ENCODE measurements at places on chromosomes 2 and 18.

- ATAC-seq, result no peak
Observed at GRCh38 chr2:218024871-218025270, 22.1 kb upstream of the TNS1 start.

DNA sequence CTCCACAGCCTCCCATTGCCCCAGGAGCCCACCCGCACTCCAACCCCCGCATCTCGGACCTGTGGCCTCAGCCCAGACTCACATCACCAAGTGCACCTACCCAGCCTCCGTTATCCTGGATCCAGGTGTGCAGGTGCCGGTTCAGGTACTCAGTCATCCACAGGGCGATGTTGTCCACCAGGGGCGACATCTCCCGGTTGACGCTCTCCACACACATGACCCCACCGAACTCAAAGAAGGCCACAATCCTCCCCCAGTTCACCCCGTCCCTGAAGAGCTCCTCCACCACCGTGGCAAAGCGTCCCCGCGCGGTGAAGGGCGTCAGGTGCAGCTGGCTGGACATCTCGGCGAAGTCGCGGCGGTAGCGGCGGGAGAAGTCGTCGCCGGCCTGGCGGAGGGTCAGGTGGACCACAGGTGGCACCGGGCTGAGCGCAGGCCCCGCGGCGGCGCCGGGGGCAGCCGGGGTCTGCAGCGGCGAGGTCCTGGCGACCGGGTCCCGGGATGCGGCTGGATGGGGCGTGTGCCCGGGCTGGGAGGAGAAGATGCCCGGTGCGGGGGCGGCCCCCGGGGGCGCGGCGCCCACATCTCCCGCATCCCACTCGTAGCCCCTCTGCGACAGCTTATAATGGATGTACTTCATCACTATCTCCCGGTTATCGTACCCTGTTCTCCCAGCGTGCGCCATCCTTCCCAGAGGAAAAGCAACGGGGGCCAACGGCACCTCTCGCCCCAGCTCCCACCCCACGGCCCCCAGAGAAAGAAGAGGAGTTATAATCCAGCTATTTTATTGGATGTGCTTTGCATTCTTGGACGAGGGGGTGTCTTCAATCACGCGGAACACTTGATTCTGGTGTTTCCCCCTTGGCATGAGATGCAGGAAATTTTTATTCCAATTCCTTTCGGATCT lies 1.3 kb downstream of the BCL2 start:
- ATAC-seq, result peak; percentile 27

GRCh38 chr18:13220361-13220991 lies 1.9 kb downstream of the LDLRAD4 start:
- no peak for ATAC-seq

DNA sequence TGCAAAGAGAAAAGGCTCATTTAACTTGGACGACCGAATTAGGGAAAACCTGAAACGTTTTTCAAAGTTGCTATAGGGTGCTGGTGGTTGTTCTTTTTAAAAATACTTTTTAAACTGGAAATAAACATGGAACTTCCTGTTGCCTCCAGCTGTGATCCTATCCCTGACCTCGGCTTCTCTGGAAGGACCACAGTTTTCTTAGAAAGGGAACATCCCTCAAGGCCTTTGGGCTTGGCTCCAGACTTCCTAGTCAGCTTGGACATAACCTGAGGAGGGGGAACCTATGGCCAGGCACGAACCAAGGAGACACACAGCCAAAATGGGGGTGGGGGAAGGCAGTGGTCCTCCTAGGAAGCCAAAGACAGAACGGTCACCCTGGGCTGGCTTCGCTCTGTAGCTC lies 57.7 kb downstream of the CENPO start:
- no peak for ATAC-seq

- no peak for ATAC-seq
Observed at GRCh38 chr2:197559681-197560080, 43.8 kb downstream of the MOB4 start.

GRCh38 chr2:231785822-231786176 lies 446 bp upstream of the COPS7B start:
- no peak for ATAC-seq

- no peak for ATAC-seq
Observed at GRCh38 chr2:183901931-183902330, 696.4 kb upstream of the ZNF804A start.

DNA sequence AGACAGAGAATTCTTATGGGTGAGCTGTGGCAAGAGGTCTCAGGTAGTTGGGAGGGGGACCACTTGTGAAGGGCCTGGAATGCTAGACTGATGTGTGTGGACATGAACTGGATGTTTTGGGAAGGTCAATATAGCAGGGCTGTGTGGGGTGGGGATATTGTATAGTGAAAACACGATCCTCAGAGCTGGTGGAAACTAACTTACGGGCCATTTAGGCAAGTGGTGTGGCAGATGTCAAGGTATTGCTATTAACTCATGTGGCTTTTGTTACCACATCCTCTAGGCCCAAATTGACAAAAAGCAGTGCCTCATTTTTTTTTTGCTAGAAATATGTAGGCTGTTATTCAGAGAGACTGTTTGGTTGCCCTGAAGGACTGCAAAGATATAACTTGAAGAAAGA lies 8.0 kb upstream of the GALNT1 start:
- ATAC-seq, result no peak

DNA sequence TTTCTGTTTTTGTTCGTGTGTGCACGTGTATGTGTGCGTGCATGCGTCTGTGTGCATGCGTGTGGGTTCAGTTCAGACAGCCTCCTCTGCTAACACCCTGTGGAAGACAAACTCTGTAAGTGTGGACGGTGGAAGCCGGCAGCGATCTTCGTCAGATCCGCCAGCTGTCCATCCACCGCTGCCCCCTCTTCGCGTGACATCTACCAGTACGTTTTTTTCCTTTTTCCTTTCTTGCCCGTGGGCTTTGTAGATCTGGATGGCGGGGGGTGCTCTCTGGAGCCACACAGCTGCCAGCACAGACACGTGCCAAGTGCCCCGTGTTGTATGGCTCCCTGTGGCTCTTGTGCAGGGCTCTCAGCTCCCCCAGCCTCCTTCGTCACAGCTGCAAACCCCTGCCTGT lies 32.3 kb downstream of the ITGB1BP1 start:
- no peak for ATAC-seq

GRCh38 chr2:160570376-160570775 lies 76.8 kb upstream of the RBMS1 start:
- ATAC-seq, result no peak

- ATAC-seq, result no peak
Observed at GRCh38 chr2:49616800-49617199, 462.5 kb upstream of the FSHR start.

DNA sequence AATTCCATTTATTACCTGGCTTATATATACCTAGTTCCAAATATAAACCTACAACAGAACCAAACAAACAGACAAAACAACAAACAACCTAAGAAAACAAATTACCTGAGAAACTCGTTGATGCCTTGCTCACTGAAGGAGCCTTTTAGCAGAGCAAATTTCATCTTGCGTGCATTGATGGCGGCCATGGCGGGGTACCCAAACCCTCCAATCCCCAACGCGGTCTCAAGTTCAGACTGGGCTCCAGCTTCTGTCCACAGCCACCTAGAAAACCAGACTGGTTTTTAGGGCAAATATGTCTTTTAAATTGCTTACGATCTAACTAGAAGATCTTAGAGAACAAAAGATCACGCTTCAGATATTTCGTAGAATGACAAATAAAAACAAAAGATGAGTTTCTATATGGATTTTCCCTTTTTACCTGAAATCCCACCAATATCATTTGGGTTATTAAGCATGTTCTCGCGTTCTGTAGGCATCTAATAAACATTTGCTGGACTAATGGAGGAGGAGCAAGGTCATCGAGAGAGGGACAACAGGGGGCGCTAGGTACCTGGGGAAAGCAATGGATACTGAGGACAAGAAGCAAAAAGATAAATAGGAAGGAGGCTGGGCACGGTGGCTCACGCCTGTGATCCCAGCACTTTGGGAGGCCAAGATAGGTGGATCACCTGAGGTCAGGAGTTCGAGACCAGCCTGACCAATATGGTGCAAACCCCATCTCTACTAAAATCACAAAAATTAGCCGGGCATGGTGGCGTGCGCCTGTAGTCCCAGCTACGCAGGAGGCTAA lies 25.2 kb downstream of the PDIA6 start:
- no peak for ATAC-seq

GRCh38 chr2:176284461-176285049 lies 15.3 kb downstream of the MTX2 start:
- ATAC-seq, result no peak

DNA sequence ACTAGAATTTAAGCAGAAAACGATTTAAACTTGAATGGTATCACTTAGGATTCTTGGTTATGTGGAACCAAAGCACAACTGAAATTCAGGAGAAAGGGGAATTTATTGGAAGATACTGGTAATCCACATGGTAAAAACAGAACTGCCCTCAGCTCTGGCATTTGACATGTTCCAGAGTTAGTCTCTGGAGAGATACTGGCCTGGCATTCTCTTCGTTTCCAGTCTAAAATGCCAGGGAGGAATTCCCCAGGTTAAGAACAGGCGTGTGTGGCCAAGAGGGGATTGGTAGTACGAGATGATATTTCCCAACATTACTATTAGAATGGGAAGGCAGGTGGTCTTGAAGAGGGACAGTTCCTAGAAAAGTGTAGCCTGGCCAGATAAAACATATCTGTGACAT lies 68.5 kb upstream of the TXNDC2 start:
- no peak for ATAC-seq

- no peak for ATAC-seq
Observed at GRCh38 chr2:63189026-63189425, 138.4 kb downstream of the OTX1 start.

DNA sequence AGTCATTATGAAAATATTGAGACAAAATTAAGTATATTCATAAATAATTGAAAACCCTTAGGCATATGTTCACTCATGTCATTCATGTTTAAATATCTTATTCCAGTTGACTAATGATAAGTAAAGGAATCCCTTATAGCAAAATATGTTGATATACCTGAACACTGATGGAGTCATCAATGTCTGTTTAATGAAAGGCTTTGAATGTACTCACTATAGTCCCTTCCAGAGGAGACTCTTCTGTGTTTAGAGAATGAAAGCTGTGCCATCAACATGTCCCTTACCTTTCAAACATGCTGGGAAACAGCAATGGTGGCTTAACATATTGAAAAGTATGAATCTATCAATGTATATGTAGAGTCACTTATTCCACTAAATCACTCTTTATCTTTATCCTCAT lies 242.9 kb downstream of the KCNJ3 start:
- ATAC-seq, result no peak

DNA sequence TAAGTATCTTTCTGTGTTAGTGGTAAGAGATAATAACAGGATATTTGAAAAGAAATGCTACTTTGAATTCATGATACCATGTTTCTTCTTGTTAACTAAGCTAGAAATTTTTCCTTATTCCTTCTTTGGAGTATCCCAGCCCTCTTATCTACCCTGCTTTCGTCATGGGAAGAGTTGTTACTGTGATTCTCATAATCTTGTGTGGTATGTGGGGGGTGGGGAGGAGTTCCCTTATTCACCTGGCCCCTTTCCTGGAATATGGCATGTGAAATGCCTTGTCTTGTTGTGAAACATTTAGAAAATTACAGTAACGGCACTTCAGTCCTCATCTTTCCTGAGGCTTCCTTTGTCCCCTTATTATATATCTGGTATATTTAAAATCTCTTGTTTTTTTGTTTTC lies 129.9 kb downstream of the NCOA1 start:
- ATAC-seq, result no peak

- peak; percentile 75 for ATAC-seq
Observed at GRCh38 chr2:144516981-144517865, 2.7 kb downstream of the ZEB2 start.

DNA sequence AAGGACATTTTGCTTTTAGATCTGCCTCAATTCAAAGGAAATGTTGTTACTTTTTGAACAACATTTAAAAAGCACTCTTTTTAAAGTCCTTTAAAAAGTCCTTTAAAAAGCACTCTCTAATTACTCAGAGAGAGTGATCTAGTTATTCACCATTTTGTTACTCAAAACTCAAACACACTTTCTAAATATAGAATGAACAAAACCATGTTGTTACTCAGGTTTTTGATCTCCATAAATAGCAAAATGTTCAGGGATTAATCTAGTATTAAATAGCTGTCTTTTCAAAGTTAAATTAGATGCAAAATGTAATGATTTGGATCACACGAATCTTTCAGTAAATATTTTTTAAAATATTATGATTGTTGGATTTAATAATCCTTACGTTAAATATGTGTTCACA lies 143.5 kb upstream of the BOD1L2 start:
- ATAC-seq, result no peak

DNA sequence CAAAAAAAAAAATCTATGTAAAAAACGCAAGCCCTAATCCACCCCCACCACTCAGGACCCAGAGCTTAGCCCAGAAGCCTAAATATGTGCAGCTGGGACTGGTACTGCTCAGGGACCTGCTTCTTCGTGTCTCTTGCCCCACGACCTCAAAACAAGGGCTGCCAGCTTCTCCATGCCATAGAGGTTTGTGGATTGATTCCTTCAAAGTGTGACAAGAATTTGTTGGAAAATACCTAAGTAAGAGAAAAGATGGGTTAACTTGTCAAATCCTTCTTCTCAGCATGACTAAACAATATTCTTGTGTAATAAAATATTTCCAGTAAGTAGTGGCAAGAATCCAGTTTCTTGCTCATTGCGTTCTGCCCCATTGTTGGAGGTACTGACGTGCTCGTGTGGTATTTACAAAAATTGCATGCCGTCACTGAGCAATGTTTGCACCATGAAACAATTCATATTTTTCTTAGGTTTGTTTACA lies 825 bp upstream of the SCYGR1 start:
- ATAC-seq, result no peak

DNA sequence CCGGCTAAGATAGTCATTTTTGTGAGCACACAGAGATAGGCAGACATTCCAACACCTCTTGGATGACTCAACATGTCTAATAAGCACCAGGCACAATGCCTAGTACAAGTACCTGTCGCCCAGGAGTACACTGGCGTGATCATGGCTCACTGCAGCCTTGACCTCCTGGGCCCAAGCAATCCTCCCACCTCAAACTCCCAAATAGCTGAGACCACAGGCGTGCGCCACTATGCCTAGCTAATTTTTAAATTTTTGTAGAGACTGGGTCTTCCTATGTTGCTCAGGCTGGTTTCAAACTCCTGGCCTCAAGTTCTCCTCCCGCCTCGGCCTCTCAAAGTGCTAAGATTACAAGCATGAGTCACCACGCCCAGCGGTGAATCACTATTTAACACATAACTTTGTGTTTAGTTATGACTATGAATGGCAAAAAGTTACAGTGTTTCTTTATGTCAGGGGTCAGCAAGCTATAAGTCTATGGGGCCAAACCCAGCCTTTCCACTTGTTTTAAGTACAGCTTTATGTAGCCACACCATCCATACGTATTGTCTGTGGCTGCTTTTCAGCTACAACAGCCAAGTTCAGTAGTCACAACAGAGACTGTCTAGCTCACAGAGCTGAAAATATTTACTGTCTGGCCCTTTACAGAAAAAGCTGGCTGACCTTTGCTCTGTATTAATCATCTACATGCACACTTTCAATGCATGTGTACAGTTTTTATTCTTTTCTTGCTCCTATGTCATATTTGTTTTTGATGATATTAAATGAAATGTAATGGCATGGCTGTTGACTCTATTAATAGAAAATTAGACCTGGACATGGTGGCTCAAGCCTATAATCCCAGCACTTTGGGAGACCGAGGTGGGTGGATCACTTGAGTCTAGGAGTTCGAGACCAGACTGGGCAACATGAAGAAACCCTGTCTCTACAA lies 18.7 kb downstream of the ORC2 start:
- no peak for ATAC-seq
